ENCODE measurements at places on chromosomes 12 and 14.

- DNase-seq = peak; percentile 41
Measured at GRCh38 chr14:39107591-39107996, 4.6 kb upstream of the SEC23A start.

GRCh38 chr12:6392504-6392903 is 8.5 kb downstream of the LTBR start:
- DNase-seq = no peak

GRCh38 chr12:38890102-38890855 is 15.1 kb downstream of the CPNE8 start:
- no peak for DNase-seq

GRCh38 chr12:131634037-131634436 is 76.9 kb upstream of the SFSWAP start:
- no peak for DNase-seq

- no peak for DNase-seq
Measured at GRCh38 chr12:19671695-19672094, 232.4 kb downstream of the AEBP2 start.

DNA sequence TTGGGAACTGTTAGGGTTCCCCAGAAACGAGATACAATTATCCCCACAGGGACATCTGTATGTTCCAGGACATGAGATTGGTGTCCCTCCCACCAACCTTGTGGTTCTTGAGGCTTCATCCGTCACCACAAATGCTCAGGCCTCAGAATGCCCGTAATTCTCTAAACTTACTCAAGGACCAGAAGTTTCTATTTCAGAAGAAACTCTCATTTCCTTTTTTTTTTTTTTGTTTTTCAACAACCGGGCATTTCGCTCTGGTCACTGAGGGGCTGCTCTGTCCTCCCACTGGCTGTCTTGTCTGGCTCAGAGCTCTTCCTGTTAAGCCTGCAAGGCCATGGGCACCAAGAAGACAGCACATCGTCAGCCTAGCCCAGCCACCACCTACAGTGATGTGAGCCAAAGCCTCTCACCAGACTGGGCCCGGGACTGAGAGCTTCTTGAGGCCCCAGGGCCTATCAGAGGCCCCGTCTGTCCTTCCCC is 36.2 kb downstream of the VDR start:
- no peak for DNase-seq

DNA sequence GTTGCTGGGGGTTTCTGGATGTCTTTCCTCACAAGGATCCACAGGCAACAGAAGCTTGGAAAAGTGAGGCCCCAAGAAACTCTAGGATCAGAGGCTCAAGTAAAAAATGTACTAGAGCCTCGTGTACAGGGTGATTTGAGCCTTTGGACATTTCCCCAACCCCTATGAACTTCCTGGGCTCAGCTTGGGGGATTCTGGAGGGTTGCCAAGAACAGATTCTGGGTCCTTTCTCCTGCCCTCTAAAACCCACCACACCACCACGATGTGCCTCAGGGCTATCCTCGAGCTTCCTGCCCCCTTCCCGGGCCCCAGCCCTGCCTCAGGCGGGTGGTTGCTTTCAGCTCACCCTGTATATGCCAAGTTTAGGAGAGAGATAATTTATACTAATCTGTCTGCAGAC is 583 bp downstream of the FAM186B start:
- DNase-seq = no peak

DNA sequence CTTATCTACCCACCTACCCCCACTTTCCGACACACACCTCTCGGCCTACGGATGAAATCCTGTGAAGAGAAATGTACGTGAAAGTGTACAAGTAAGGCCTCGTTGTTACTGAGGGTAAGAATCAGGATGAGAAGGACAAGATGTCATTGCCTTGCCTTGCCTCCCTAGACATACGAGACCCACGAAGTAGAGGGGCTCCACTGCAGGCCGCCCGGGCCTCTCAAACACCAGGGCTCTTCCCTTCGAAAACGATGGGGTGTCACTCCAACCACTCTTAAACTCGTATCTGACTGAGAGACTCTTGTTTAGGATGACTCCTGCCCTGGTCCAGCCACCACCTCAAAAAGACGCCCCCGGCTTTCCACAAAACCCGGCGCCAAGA is 498 bp downstream of the RACGAP1 start:
- DNase-seq = peak; percentile 31

GRCh38 chr14:47153746-47154145 is 502.2 kb upstream of the RPL10L start:
- DNase-seq = no peak

- DNase-seq = no peak
Measured at GRCh38 chr12:98587084-98587483, 6.4 kb upstream of the SLC25A3 start.

DNA sequence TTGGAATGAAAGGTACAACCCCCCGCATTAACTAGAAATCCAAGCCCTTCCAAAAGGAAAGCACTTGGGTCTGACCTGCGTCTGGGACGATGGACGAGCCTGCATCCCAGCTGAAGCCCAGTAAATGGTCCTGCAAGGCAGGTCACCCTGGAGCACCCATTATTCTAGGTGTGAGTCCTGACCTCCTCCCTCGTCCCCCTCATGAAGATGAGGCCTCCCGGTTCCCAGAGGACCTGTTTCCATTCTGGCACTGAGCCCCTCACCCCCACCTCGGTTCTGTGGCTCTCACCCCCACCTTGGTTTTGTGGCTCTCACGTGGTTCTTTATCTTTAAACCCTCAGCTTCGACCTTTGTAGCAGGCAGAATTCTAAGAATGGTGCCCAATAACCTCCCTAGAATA is 7.3 kb downstream of the IFI27 start:
- no peak for DNase-seq

- DNase-seq = no peak
Measured at GRCh38 chr14:102532204-102532658, 22.7 kb upstream of the ANKRD9 start.

GRCh38 chr12:11795913-11796459 is 146.5 kb downstream of the ETV6 start:
- peak; percentile 81 for DNase-seq

GRCh38 chr12:46825591-46826414 is at the start of gene SLC38A4:
TSS of gene SLC38A4 (minus strand) at chr12:46825997. CDS start at chr12:46793071, 32,926 bp downstream.
- peak; percentile 66 for DNase-seq

DNA sequence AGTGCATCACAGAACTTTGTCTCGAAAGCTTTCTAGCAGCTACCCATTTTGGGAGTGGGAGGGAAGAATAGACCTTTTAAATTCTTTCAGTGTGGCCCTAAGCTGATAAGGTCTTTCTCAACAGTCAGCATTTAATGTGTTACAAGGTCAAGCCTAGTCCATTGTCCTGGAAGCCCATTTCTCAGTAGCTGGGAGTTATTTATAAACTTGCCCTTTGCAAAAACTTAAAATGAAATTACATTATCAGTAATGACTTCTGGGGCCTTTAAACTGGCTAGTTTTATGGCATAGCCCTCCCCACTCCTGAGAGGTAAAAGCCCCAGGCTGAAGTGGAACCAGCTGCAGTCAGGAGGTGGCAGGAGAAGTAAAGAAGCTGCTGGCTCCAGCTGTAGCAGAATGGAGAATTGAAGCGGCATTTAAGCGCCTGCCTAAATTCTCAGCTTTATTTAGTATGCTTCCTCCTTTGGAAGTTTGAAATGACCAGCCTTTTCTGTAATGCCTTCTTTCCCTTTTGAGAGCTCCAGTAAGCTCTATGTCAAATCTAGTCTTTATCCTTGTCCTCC is 12.4 kb downstream of the COPZ1 start:
- no peak for DNase-seq

DNA sequence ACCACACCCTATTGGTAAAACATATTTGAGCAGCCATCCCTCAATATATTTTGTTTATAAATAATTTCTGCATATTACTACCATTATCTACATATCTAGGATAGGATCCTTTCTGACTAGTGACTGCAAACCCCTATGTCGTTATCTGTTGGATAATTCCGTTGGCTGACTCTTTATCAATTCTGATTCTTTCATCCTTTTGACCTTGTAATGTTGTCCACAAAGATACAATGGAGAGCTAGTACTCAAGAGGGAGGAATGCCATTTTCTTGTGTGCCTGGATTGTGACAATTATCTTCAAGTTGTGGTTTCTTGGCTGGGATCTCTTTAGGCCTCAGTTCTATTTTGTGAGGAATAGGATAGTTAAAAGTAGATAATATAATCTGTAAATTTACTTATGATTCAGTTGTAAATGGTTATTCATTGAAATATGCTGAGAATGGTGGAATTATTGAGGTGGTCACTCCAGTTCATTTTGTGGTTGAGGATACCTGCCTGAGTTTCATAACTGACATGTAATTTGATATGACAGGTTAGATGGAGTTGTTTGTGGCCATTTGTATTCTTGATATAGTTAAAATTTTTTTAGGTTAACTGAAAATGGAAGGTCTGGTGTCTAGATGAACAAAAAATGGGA is 10.1 kb downstream of the CHST11 start:
- no peak for DNase-seq

- peak; percentile 6 for DNase-seq
Measured at GRCh38 chr12:39764944-39765560, 145.4 kb upstream of the ABCD2 start.

DNA sequence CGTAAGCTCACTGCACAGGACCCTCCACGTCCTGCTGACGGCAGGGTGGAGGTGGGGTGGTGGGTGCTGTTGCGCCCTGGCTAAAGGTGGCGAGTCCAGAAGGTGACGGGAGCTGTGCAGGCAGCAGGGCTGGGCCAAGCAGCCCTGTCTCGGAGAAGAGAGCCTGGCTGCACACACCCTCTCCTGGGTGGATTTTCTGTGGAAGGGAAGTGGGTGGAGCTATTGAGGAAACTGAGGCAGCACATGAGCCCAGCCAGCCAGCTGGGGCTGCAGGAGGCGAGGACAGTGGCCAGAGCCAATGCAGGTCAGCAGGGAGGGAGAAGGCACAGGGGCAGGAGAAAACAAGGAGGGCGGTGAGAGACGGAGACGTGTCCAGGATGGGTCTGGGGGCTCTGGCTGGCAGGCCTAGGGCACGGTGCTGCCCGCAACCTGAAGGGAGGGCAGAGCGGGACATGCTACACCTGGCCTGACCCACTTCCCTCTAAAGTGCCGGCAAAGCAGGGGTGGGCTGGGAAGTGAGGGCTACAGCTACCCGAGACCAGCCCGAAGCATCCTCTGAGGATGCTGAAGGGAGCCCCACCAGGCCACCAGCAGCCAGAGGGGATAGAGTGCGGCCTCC is 20.5 kb downstream of the BTBD6 start:
- no peak for DNase-seq

- DNase-seq = no peak
Measured at GRCh38 chr12:59499774-59500173, 96.1 kb upstream of the SLC16A7 start.

GRCh38 chr12:42534184-42534838 is 55.2 kb downstream of the PRICKLE1 start:
- no peak for DNase-seq

DNA sequence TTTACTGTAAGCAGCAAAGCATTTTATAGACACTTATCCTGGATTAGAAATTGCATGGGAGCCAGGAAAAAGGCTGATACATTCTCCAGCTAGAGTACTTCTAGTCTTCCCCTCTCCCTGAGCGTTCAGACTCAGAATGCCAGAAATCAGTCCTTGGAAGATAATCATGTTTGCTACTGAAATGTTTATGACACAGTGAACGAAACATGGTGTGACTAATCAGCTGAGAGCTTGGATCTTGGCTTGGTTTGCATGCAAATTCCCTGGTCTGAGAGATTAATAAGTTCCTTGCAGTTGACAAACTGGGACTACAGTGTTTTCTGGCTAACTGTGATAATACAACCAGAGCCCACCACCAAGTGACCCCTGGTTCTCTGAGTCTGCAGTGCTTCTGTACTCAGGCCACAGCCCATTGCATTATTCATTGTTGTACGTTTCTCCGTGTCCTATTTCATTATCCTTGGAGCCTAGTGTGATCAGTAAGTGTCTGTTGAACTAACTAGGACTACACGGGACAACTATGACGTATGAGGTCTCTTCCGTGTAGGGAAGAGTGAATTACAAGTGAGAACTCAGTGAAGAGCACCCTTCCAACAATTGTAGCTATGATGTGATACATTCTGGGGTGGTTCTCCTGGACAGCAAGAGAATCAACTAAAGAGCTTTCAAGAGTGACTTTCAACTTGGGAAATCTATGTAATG is 34.6 kb upstream of the EVL start:
- peak; percentile 90 for DNase-seq

DNA sequence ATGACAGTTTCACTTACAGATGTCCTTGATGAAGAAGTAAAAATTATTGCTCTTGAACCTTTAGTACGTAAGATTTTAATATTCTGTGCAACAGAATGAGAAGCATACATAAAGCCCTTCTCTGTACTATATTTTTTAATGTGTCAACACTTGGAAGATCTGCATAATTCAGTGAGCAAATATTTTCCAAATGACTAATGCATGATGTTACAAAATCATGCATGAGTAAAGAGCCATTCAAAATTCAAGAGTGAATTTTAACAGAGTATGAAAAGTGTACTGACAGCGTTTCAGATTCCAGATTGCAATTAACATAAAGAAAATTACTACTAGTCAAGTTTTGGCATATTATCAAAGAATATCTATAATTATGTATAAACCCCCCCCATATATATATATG is 101.4 kb upstream of the BBS10 start:
- DNase-seq = peak; percentile 53

GRCh38 chr14:29802211-29802610 is 125.4 kb downstream of the PRKD1 start:
- no peak for DNase-seq

- DNase-seq = no peak
Measured at GRCh38 chr12:53996240-53997203, 3.4 kb upstream of the HOXC9 start.

All from EL (cell line).